Uterine smooth muscle cell (primary cell): ENCODE measurements at places on chromosomes 7 and 10. TPM values are rescaled to one million over a fixed set of nuclear protein-coding genes. Genes with fewer than 3 reads are reported as not detected.

Gene RADIL
- 0.50 and 1.1 TPM in 2 replicates for total RNA-seq

Gene PDE1C
- 0.12 and 0.33 TPM in 2 replicates for total RNA-seq

Gene PRKAR2B
- 15.6 and 23.4 TPM in 2 replicates for total RNA-seq

Gene ITIH5
- under 0.01 and 0.75 TPM in 2 replicates for total RNA-seq

Gene IKZF1
- total RNA-seq, result not detected in 2 replicates

Gene ZNF239
- total RNA-seq, result 8.9 and 9.8 TPM in 2 replicates

Gene EN2
- not detected in 2 replicates for total RNA-seq

Gene CDC14C
- not detected in 2 replicates for total RNA-seq

Gene AKR1C2
- 20.4 and 34.5 TPM in 2 replicates for total RNA-seq

Gene PHKG1
- total RNA-seq, result 0.62 and 0.66 TPM in 2 replicates

Gene NPC1L1
- total RNA-seq, result under 0.01 and 0.12 TPM in 2 replicates

Gene OR2A5
- total RNA-seq, result not detected in 2 replicates

Gene RAB19
- not detected in 2 replicates for total RNA-seq

Gene SLC29A4
- total RNA-seq, result 0.66 and 3.6 TPM in 2 replicates

Gene ANKRD22
- 0.12 TPM in 1 of 2 replicates, not detected in the other for total RNA-seq

Gene CTTNBP2
- total RNA-seq, result 5.4 and 7.0 TPM in 2 replicates

Gene TECPR1
- total RNA-seq, result 26.6 and 29.1 TPM in 2 replicates

Gene DAGLB
- 18.6 and 20.7 TPM in 2 replicates for total RNA-seq

Gene RBP4
- total RNA-seq, result not detected in 2 replicates

Gene CABCOCO1
- total RNA-seq, result 0.44 and 0.75 TPM in 2 replicates

Gene AKR1C4
- total RNA-seq, result not detected in 2 replicates

Gene NOS3
- total RNA-seq, result 3.3 and 3.7 TPM in 2 replicates

Gene SMO
- total RNA-seq, result 10.8 and 29.2 TPM in 2 replicates

Gene TFEC
- total RNA-seq, result 0.11 and 0.50 TPM in 2 replicates

Gene UTF1
- 0.12 TPM in 1 of 2 replicates, not detected in the other for total RNA-seq

Gene SPDYE11
- total RNA-seq, result not detected in 2 replicates

Gene CALHM1
- not detected in 2 replicates for total RNA-seq

Gene ADGRA1
- total RNA-seq, result not detected in 2 replicates

Gene ABCC2
- 0.55 and 0.75 TPM in 2 replicates for total RNA-seq

Gene CRTAC1
- total RNA-seq, result not detected in 2 replicates

Gene ELMO1
- total RNA-seq, result 0.50 and 0.55 TPM in 2 replicates

Gene NUTM2A
- total RNA-seq, result 0.62 TPM in 1 of 2 replicates, not detected in the other

Gene STEAP1
- total RNA-seq, result 32.6 and 65.6 TPM in 2 replicates

Gene MUC3A
- total RNA-seq, result under 0.01 TPM in 1 of 2 replicates, not detected in the other

Gene FLNC
- total RNA-seq, result 286 and 354 TPM in 2 replicates

Gene CARD11
- total RNA-seq, result 0.62 and 1.9 TPM in 2 replicates

Gene CNPY4
- total RNA-seq, result 28.4 and 36.7 TPM in 2 replicates

Gene OTUD1
- total RNA-seq, result 4.6 and 8.5 TPM in 2 replicates

Gene FOXL3
- total RNA-seq, result not detected in 2 replicates
